ENCODE measurements at places on chromosomes 2 and 18. TPM values are rescaled to one million over a fixed set of nuclear protein-coding genes. Genes with fewer than 3 reads are reported as not detected.

HOXD4 gene
- not detected for total RNA-seq

DNA sequence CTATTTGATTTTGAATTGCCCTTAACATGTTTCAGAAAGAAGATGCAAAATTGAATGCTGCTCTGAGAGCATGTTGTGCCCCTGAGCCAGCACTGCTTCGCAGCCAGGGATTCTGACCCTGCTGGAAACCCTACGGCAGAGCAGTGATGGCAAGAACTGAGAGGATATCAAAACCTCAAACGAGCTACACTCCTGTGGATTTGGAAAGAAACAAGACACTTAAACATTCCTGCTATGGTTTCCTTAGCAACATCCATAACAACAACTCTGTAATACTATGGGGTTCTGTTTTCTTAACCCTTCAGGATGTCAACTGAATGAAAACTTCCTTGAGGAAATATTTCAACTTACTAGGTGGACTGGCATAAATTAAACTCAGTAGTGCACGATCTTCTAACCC is 649.1 kb downstream of the NYAP2 start:
- no peaks in the 10 kb centered on the region for H3K36me3 ChIP-seq
- no peak for DNase-seq
- H3K27me3 ChIP-seq, result no peaks in the 10 kb centered on the region
- no peak overlapping the region for H3K27ac ChIP-seq

- H3K4me1 ChIP-seq, result no peaks in the 10 kb centered on the region
- no peak overlapping the region for H3K27ac ChIP-seq
- H3K27me3 ChIP-seq, result no peaks in the 10 kb centered on the region
- no peak for DNase-seq
- no peak overlapping the region for H3K4me3 ChIP-seq
- H3K36me3 ChIP-seq, result no peaks in the 10 kb centered on the region
These were observed 196.6 kb upstream of the SOX11 start for GRCh38 chr2:5495586-5495985.

DNA sequence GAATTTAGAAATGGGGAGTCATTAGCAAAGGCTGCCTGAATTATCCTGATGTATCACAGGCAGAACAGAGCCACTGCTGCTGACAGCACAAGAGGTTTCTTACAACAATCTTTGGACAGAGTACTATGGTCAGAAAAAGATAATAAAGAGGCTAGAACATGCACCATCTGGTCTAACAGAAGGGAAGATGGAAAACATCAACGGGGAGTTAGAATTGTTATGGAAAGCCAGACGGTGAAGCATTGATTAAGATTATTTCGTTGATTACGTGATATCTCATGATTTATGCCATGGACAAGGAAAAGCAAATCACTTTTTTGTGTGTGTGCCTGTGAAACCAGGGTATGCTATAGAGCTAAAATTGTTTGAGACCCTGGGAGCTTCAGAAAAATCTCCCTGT is 409.4 kb upstream of the ETAA1 start:
- no peak for DNase-seq
- no peaks in the 10 kb centered on the region for H3K36me3 ChIP-seq
- no peak overlapping the region for H3K4me3 ChIP-seq
- H3K27me3 ChIP-seq, result no peaks in the 10 kb centered on the region

All from CD4-positive, CD25-positive, alpha-beta regulatory T cell (primary cell).